ENCODE measurements at places on chromosomes 5 and 9. TPM values are rescaled to one million over a fixed set of nuclear protein-coding genes. Genes with fewer than 3 reads are reported as not detected.

Gene ARHGEF28
- 16.9 TPM for total RNA-seq

Gene KDM4C
- total RNA-seq: 66.1 TPM

Gene IL13
- total RNA-seq: not detected

Gene PCDHB6
- total RNA-seq: 1.1 TPM

Gene SLC25A2
- total RNA-seq: 0.69 TPM
